ENCODE measurements at places on chromosomes 2 and 18. TPM values are rescaled to one million over a fixed set of nuclear protein-coding genes. Genes with fewer than 3 reads are reported as not detected.
A peak's percentile ranks its signal among the peaks of the same experiment; 100 is the strongest.

- no peak for DNase-seq
These were observed 66.8 kb upstream of the STK39 start for GRCh38 chr2:168314236-168314635.

Gene SLC19A3
- not detected for total RNA-seq

DNA sequence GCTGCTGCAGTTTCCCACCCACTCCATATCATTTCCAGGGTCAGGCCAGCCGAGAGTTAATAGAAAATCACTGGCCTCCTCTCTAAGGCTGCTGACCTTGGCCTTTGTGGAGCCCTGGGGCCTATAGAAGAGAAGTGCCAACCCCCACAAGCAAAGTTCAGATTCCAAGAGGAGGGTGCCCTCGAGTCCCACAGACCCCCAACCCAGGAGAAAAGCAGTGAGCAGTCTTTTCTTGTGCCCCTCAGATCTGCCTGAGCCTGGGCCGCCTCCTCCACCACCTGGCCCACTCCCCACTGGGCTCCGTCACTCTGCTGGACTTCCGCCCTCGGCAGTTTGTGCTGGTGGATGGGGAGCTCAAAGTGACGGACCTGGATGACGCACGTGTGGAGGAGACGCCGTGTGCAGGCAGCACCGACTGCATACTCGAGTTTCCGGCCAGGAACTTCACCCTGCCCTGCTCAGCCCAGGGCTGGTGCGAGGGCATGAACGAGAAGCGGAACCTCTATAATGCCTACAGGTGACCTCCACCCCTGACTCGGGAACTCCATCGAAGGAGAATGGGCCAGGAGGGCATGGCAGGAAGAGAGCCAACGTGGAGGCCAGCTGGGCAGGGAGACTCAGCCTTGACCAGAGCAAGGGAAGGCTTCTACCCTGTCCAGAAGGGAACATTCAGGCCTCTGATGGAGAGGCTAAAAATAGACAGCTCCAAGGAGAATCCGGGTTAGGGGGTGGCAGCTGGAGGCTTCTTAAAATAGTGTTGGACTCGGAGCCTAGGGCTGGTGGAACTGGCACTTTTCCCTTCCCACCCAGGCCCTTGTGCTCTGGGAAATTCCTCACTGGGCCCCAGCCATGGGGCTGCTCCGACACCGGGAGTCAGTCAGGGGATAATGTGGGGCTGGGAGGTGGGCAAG, 6.2 kb downstream of the PKDCC start:
- DNase-seq = no peak

Gene ADGRF3
- total RNA-seq = 3.4 TPM

- no peak for DNase-seq
These were observed 107.1 kb upstream of the TCF4 start for GRCh38 chr18:55695091-55695490.

DNA sequence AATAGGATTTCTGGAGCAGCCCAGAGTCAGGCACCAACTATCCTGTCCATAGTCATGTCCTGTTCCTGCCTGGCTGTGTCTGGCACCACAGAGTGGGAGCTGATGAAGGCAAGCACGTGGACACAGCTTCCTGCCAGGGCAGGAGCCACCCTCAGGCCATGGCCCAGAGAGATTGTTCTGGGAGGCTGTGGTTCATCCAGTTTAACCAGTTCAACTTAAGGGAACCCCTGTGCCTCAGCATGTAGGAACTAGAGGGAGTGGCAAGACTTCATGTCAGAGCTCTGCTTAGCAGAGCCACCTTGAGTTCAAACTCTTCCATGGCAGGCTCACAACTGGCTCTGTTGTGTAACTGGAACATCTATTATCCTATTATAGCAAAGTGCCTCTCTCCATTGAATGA, 73.2 kb upstream of the NCKAP5 start:
- no peak for DNase-seq

GRCh38 chr2:203743441-203743981, 37.1 kb downstream of the CD28 start:
- DNase-seq = no peak

Gene CDH19
- total RNA-seq = not detected

Gene IL1RL2
- total RNA-seq = 0.09 TPM

- DNase-seq = peak; percentile 83
These were observed 136.9 kb downstream of the UXS1 start for GRCh38 chr2:106057206-106057605.

Gene IL36RN
- not detected for total RNA-seq

GRCh38 chr2:86584151-86584913, 21.1 kb upstream of the CHMP3 start:
- DNase-seq = peak; percentile 71

Gene PAX8
- 0.45 TPM for total RNA-seq

DNA sequence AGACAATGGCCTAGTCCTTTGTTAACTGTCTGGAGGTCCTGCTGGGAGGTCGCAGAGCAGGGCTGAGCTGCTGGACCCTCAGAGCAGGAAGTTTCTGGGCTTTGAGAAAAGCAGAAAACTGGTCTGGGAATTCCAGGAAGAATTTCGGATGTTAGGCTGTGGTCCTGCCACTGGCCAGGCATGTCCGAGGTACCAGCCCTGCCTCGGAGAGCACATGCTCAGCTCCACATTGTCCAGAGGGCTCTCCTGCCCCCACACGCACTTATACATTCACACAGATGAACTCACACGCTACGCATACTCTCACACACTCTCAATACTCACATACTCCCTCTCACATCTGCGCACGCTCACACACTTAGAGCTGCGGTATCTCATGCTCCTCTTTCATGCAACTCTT, 146.1 kb downstream of the NCK2 start:
- DNase-seq = no peak

DNA sequence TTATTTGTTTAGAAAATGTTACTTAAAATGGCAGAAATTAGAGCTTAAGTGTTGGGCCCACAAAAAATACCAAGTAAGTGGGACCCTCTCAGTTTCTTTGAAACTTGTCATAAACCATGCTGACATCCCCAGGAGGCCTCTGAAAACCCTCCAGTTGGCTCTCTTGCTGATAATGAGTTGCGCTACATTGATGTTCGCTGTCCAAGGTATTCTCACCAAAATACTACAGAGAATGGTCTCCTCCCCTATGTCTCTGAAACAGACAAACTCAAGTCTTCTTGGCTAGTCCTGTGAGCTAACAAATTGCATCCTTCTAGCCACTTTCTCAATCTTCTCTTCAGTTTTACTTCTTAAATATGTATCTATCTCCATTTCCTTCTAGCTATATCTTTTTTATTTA, 669.4 kb downstream of the IRS1 start:
- no peak for DNase-seq

Gene TMEM17
- total RNA-seq = 0.19 TPM

Gene SEPTIN10
- total RNA-seq = 0.14 TPM

DNA sequence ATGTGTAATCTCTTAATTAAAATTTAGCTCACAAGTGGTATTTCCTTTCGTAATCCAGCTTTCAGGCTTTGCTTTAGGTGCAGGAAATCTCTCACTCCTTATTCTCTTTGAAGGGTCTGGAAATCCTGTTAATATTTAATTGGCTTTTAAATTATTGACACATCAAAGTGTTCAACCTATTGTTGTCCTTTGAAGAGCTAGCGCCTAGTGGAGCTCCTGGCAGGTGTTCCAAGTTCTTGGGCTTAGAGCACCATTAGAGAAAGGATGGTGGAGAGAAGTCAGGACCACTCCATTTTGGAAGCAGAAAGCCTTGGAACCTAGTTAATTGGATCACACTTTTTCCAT, 92.4 kb downstream of the CABLES1 start:
- DNase-seq = no peak

Gene ACADL
- not detected for total RNA-seq

DNA sequence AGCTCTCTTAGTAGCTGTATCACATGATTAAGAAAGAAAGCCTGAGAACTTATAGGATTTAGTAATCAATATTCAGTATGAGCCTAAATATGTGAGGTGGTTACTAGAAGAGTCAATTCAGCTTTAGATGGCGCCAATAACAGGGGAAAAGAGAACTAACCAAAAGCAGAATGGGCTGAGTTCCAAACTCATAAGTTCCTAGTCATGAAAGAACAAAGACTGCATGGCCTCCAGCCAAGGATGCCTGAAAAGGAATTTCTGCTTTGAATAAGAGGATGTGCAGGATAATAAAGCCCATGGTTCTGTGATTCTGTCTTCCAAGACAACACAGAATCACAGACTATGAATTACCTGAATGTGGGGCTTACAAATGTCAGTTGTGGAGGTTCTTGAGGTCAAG, 196.5 kb downstream of the SATB2 start:
- DNase-seq = no peak

DNA sequence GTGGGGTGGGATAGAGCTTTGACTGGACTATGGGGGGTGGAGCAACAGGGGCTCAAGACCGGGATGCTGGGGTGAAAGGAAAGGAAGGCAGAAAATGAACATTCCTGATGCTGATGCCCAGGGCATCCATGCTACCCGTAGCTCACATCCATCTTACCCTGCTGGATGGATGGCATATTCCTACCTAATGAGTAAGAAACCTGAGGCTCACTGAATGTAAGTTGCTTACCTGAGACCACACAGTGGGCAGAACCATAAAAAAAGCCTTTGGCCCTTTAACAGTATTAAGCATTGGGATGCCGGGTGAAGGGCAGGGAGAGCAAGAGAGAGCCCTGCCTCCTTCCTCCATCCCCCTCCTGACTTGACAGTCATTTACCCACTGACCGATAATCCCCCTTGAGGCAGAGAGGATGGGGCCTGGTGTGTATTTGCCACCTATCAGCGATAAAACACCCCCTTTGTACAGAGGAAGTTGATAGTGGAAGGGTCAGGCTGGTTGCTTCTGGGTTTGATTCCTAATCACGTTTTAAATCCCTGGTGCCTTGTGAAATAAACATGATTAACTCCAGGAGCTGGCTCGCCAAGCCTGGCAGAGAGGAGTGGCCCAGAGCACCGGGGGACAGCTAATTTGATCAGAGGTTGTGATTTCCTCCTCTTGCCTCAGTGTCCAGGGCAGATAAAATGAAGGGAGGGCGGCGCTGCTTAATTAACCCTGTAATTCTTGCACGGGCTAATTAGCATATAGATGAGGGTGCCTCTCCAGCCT, 105.9 kb upstream of the HS6ST1 start:
- DNase-seq = no peak

DNA sequence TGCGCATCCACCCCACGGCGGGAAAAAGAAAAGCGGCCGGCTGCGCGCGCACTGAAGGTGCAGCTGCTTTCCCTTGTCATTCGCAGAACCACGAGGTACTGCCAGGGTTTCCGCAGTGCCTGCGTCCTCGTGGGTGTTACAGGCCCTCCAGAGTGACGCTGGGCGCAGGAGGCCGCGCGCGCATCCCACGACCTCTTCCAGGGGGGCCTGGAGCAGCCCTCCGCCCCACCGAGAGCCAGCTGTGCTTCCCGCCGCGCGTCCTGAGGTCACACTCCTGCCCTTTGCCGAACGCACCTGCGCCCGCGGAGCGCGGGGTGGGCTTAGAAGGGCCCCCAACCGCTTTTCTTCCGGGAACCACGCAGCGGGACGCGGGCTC, 378 bp upstream of the IAH1 start:
- DNase-seq = peak; percentile 89

DNA sequence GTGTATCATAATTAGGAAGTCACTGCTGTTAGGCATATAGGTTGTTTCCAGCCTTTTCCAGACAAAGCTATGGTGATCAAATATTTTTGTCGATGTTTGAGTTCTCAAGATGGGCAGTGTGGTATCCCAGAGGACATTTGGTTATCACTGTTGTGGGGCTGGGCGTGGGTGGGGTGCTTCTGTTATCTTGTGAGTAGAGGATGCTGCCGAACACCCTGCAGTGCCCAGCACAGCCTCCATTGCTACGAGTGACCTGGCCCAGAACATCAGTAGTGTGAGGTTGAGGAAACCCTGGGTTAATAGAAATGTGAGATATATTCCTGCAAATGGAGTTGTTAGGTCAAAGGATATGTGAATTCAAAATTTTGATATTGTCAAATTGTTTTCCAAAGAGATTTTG, 33.2 kb downstream of the ZNF236 start:
- DNase-seq = no peak

- peak; percentile 56 for DNase-seq
These were observed at the start of gene PIEZO2 for GRCh38 chr18:11149441-11150270. TSS of gene PIEZO2 (minus strand) at chr18:11149569. CDS start at chr18:11148588, 981 bp downstream.

Gene TSPYL6
- not detected for total RNA-seq

DNA sequence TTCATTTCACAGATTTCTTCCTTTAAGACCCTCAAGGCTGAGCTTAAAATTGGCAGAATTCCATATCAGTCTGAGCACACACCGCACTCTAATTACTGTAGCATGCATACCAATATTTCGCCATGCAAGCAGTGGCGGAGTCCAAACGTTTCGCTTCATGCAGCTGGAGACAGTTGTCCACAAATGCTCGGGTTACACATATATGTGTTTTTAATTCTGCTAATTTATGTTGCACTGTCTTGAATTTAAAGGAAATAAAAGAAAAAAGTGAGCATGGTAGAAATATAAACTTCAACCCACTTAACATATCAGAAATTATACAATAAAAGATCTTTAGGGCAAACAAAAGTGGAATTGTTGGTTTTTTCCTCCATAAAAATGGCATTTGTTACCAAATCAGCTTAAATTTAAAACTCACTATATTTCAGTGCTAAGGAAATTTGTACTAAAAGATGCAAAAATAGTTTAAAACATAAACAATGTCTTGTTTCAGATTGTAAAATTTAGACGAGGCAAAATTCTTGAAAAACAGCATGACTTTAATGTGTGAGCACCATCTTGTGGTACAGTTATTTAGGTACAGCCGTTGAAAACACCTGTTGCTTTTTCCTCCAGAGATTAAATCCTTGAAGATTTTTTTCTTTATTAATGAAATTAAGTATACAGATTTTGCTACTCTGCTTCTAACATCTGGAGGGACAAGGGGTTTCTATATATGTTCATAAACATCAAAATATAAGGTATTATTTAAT, 24.1 kb upstream of the KANSL1L start:
- peak; percentile 69 for DNase-seq

- DNase-seq = no peak
These were observed 645.6 kb downstream of the GALR1 start for GRCh38 chr18:77895250-77895649.

DNA sequence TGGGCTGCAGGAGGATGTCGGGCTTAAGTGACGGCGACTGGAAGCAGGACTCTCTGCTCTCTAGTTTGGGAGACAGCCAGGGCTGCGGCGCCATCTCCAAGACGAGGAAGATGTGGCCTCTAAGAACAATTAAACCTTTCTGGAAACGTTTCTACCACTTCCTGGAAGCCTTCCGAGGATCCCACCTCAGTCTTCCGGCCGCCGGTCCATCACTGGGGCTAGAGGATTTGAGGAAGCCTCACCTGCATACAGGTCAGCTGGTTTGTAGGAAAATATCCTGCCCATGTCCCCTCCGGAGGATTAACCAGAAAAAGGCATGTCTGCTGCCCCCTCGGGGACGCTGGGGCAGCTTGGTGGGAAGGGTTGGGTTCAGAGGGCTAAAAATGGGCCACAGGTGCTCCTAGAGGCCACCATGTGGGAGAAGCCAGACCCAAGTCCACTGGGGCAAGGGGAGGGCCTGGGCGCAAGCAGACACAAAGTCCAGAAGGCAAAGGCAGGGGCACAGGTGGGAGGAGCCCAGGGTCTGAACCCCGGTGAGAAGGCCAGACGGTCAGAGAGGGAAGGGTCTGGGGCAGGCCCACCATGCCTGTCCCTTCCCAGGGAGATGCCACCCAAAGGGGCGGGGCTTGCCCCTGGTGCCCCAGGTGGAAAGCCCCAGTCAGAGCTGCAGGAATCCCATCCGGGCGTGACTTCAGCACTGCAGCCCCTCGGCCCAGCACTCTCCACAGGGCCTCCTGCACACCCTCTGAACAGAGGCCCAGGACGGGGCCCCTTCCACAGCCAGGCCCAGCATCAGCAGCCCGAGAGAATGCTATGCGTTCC, 82.2 kb upstream of the ID2 start:
- no peak for DNase-seq

- peak; percentile 41 for DNase-seq
These were observed 54.0 kb upstream of the STRN start for GRCh38 chr2:37020212-37020886.

Gene ORC2
- total RNA-seq = 66.5 TPM

GRCh38 chr2:169131587-169132512, 62.5 kb downstream of the DHRS9 start:
- peak; percentile 66 for DNase-seq

Gene PLB1
- 0.63 TPM for total RNA-seq

All from activated CD4-positive, alpha-beta T cell treated with anti-CD3 and anti-CD28 coated beads, Interleukin-2, amount 10 ng/mL, durations not matched to agents 24 days and 14 days (primary cell).